ENCODE measurements at places on chromosomes 3 and 15.

GRCh38 chr3:50167841-50168209 lies 12.7 kb downstream of the SEMA3F start:
- no peak for DNase-seq

DNA sequence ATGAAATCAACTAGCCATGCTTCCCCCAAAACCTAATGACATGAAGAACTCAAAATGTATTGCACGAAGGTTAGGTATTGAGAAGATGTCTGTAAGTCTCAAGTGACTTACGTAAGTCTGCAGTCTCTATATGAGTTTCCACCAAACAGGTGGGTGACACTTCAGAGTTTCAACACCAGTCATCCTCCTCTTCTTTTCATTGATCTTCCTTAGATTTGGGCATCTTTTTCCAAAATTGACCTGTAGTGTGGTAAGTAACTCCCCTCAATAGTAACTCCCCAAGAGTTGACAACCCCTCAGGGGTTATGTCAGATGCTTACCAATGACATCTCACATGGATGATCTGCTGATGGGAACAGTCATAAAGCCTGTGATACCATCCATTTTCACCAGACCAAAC lies 46.1 kb downstream of the GPR176 start:
- no peak for DNase-seq

GRCh38 chr15:71654720-71655174 lies 155.6 kb upstream of the NR2E3 start:
- DNase-seq: no peak

GRCh38 chr15:96353416-96353929 lies 23.0 kb downstream of the NR2F2 start:
- no peak for DNase-seq

DNA sequence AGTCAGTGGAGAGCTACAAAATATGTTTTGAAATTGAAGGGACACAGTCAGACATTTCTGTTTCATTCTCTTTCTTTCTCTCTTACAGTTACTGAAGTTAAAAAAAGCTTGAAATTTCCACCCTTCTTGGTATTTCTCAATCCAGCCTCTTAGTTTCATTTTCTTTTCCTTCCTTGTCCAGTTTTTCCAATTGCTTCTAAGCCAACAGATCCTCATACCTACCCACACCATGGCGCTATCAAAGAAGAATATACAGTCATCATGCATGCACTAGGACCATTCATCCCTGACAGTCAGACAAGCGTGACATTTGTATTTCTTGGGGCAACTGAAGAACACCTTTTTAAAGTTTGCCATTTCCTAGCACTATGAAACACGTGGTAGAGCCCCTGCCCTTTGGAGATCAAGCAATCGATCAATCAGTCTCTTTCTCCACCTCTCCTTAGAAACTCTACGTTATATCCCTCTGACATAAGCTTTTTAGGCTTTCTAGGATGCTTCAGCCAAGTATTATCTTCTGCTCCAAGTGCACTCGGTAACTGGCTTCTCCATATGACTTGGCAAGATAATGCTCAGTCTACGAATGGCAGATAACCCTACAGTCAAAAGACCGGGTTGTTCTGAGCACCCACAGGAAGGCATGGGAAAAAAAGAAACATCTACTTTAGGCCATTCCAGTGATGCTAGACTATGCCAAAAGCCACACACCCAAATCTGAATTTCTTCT lies 65.4 kb downstream of the FBN1 start:
- DNase-seq: no peak

- no peak for DNase-seq
Observed at GRCh38 chr3:33919312-33920120, 121.1 kb downstream of the PDCD6IP start.

DNA sequence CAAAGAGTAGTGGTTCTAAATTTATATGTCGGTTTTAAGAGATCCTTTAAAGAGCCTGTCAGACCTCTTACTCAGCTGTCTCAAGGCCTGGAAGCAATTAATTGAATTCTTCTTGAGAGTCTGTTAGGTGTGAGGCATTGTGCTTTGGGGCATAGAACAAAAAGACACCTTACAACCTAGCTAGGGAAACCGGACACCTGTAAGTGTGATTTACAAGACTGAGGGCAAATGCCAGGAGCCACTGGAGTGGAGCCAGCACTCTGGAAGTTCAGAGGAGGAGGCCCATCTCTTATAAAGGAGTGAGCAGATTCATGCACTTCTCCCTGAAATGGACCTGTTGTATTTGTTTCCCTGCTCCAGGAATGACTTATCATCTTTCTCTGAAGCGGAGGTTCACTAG lies 97.7 kb upstream of the NUDT16 start:
- no peak for DNase-seq

DNA sequence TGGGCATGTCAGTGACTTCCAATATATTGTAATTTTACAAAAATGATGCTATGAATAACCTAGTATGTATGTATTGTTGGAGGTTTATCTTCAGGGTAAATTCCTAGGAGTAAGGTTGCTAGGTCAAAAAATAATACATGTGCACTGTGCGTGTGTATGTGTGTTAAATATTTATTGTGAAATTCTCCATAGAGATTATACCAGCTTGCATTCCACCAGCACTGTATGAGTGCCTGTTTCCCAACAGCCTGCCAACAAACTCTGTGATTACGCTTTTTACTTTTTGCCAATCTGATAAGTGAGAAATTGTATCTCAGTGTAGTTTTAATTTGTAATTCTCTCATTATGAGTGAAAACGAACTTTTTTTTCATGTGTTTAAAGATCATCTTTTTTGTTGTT lies 12.6 kb upstream of the IGF2BP2 start:
- DNase-seq: no peak

DNA sequence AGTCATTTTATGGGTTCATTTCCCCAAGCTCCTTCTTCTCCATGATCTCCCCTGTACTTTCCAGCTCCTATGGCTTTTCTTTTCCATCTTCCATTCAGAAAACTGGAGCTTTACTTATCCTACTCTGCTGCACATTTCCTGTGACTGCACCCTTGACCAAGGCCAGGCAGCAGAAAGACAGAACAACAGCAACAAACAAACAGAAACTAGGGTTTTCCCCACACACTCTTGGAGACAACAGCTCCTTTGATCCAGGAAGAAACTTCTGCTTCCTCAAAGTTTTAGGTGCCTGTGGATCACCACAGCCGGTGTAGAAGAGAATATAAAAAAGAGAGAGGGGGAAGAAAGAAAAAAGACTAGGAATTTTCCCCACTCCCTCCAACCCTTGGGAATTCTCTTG lies 342.3 kb upstream of the CFAP20DC start:
- no peak for DNase-seq

DNA sequence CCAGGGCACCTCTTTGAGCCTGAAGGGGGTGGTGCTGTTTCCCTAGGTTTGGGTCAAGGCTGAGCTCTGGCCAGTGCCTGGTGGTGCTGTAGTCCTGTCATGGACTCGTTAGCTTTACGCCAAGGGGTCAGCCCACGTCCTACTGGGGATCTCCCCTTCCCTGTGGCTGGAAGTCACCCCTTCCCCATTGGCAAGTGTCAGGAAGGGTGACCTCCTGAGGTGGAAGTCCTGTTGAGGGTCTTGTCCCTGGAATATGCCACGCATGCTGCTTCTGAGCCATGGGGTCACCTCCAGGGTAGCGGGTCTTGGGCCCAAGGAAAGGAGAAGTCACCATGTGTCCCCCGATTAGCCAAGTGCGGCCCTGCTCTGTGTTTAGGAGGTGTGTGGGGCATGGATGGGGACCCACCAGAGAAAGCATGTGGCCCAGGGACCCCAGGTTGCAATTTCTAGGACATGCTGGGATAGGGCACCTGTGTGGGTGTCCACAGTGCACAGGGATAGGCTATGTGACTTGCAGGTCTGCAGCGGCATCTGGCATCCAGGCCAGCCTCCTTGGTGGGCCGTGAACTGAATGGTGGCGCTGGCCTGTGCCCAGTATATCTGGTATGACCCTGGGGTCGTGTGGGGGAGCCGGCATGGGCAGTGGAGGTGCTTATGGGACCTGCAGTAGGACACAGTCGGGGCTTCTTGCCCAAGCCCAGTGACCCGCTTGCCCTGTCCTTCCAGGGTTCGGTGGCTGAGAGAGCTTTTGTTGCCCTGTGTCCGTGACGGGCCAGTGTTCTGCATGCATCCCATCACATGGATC lies 226.7 kb downstream of the SNRPN start:
- DNase-seq: peak; percentile 9

- no peak for DNase-seq
Observed at GRCh38 chr15:40235201-40235885, 3.5 kb upstream of the PAK6 start.

GRCh38 chr3:197137751-197138150 lies 108.1 kb upstream of the MELTF start:
- DNase-seq: no peak

DNA sequence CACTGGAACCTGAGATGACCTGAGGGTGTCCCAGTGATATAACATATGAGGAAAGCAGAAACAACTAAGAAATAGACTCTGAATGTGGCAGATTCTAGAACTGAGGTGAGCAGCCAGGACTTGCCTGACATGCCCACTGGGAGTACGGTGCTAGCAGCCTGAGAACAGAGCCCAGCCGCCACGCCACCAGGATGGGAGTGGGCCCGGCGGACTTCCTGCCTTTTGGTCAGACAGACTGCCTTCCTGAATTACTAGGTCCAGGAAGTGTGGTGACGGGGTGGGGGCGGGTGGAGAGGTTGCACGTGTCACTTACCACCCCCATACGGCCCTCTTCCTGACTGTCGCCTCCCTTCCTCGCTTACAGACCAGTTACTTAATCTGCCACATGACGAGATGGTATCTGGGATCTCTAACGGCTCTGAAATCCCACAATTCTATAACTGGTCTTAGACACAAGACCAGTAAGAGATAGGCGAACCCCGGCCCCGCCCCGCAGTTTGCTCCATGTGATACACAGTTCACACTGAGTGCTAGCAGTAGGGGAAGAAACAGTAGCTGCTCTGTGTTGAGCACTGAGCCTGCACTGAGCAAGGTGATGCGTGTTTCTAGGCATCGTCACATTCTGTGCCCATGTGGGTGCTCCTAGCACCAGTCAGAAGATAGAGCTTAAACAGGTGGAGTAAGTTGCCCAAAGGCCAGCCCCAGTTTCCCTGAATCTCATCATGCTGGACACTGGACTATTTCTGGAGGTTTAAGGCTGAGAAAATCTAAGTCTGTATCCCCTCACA lies 95.7 kb downstream of the CPN2 start:
- DNase-seq: peak; percentile 57

DNA sequence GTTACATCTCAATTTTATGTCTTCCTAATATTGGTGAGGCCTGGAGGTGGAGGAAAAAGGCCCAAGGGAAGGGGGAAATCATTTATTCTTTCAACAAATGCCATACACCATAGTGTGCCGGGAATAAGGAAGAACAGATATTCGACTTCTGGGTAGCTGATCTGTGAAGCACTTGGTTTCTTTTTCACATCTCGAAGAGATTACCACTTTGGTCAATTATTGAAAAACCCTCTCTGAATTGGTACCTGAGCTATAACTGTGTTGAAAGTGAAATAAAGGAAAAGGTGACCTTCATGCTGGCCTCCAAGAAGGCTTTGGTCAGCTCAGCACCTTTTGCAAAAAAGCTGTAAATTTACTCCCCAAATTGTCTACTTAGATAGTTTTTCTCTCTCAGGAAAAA lies 14.2 kb upstream of the MB21D2 start:
- DNase-seq: no peak

GRCh38 chr3:161822291-161822690 lies 325.7 kb downstream of the OTOL1 start:
- no peak for DNase-seq

- DNase-seq: peak; percentile 41
Observed at GRCh38 chr3:5304789-5305683, 117.5 kb downstream of the EDEM1 start.

- DNase-seq: no peak
Observed at GRCh38 chr3:49609314-49609713, 55.0 kb downstream of the BSN start.

DNA sequence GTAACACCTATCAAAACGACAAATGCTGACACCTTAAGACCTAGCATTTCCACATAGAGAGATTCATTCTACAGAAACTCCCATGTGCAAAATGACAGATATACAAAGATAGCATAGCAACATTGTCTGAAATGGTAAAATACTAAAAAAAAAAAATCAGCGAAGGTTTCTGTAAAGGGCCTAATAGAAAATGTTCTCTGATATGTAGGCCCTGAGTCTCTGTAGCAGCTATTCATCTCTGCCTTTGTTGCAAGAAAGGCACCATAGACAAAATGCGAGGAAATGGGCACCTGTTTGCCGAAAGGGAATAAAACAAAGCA lies 631 bp upstream of the MFGE8 start:
- DNase-seq: no peak

DNA sequence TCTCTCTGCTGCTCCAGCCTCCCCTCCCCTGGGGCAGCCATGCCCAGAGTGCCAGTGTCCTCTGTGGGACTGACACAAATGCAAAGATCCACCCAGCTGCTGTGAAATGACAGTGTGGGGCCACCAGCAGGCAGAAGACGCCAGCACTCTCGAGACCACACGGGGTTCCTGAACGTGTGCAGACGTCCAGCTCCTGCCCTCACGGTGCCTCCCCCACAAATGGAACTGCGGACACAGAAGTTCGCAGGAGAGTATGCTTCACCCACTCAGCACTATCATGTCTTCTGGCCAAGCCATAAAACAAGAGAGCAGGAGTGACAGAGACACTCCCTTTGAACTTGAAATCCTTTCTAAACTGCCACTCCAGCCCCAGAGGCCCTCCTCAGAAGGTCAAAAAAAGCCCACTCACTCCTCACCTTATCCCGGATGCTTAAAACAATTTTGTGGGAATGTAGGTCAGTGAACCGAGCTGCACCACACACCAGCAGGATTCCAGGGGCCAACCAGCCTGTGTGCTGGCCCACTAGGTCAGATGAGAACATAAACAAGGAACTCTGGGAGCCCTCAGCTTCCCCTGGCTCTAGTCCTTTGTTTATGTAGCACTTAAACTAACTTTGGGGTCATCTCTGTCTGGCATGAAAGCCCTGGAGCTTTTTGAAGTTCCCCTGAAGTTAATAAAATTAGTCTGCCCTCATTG lies 112.6 kb downstream of the DNAJB8 start:
- DNase-seq: no peak

DNA sequence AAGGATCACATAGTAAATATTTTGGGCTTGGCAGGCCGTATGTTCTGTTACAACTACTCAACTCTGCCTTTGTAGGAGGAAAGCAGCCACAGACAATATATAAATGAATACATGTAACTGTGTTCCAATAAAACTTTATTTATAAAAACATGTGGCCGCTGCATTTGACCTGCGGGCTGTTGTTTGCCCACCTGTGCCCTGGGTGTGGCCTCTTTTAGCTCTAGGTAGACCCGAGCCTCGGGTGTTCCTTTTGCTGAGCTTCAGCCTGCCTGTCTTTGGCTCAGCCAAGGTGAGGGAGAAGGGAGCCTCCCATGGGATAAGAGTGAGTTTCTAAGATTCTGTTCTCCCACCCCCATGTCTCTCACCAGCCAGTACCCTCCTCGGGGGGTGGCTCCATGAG lies 5.6 kb downstream of the FAM3D start:
- DNase-seq: no peak

GRCh38 chr15:68220489-68220888 lies 9.0 kb downstream of the CLN6 start:
- DNase-seq: no peak

DNA sequence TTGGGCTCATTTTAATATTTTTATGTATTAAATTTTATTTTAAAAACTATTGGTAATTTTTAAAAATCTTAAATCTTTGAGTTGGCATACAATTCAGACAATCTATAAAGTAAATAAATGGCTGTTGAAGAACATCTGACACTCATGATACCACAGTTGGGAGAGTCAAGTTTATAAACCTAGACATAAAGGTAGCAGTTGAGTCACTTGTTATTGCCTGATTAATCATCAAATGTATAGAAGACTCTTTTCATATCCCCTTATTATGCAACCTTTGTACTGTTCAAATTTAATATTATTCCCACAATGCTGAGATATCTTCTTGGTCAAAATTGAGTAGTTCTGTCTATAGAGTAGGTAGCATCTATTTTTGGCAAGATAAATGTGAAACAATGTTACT lies 19.6 kb downstream of the PAQR9 start:
- DNase-seq: no peak
